H54 (cell line): ENCODE measurements at places on chromosomes 13 and 19.

- DNase-seq: no peak
Measured at GRCh38 chr13:74026753-74027152, 107.5 kb downstream of the KLF12 start.

- no peak for DNase-seq
Measured at GRCh38 chr13:82627183-82627582, 1255.1 kb downstream of the SLITRK1 start.

- no peak for DNase-seq
Measured at GRCh38 chr19:17703824-17704463, 15.3 kb upstream of the MAP1S start.

- peak; percentile 97 for DNase-seq
Measured at GRCh38 chr19:50003810-50004419, 21.3 kb downstream of the VRK3 start.

DNA sequence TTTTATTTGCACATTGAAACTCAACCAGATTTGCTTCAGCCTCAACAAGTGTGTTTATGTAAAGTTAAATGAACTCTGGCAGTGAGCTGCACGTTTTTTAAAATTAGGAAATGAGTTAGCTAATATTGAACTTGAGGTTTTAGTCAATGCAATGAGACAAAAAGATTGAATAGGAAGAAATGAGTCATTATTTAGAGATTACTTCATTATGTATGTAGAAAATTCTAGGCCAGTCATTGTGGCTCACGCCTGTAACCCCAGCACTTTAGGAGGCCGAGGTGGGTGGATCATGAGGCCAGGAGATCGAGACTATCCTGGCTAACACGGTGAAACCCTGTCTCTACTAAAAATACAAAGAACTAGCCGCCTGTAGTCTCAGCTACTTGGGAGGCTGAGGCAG, 22.8 kb upstream of the CD70 start:
- DNase-seq: no peak

DNA sequence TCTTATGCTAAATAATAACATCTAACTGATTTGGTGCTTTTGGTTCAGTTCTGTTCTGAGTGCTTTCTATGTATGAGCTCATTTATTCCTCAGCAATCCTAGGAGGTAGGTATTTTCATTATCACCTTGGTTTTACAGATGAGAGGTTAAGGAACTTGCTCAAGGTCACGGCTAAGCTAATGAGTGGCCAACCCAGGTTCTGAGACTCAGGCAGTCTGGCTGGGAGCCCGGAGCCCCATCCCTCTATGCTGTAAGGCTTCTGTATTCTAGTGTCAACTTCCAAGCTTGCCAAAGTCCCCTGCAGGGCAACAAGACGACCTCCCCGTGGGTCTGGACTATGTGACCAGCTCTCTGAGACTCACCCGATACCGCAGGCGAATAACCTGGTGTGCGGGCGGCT, 60.5 kb downstream of the PARP4 start:
- DNase-seq: no peak

DNA sequence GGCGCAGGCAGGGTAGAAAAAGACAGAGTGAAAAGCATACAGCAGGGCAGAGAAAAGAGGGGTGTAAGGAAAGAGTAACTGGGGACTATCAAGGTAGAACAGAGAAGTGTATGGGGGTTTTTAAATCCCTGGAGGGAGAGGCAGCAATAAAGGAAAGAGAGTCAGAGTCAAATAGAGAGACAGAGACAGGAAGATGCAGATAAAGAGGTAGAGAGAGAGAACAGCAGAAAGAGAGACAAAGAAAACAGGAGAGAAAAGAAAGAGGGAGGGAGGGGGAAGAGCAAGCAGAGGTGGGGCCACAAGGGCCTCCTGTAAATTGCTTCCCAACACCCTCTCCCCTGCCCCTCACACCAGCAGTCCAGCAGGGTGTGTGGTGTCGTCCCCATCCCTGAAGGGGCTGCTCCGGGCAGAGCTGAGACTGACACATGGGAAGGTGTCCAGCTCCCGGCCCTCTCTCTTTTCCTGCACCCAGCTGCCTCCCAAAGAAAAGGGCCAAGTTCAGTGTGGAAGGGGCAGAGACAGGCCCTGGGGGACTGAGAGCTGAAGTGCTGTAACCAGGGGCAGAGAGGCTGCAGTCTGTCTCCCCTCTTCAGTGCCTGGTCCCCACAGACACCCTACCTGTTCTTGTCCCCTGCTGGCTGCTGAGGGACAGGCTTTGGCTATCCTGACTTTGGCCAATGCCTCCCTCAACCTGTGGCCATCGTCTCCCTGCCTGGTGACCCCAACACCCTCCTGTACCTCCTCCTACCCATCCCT, 17.4 kb upstream of the POU2F2 start:
- no peak for DNase-seq

- DNase-seq: no peak
Measured at GRCh38 chr13:111941845-111942447, 125.0 kb upstream of the SOX1 start.

- no peak for DNase-seq
Measured at GRCh38 chr13:77397636-77398035, 70.7 kb upstream of the MYCBP2 start.

DNA sequence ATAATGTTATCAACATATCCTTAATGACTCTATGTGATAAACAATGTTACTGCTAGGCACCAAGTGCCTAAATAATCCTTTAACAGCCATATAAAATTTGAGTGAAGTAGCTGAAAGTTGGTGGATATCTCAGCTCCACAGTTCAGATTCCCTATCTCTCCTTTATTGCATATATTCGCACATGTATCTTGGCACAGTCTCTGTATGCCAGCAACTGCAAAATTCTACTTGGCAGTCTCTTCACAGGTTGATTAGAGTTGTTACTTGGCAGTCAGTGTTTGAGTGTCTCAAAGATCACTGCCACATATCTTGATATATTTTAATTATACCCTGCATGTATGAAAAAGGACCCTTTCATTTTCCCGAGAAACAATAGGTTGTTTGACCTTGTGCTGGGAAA, 879.3 kb downstream of the OLFM4 start:
- DNase-seq: no peak

- DNase-seq: no peak
Measured at GRCh38 chr13:79442221-79442620, 36.2 kb upstream of the RBM26 start.

- DNase-seq: no peak
Measured at GRCh38 chr19:8518536-8518935, 4.6 kb upstream of the ZNF414 start.

DNA sequence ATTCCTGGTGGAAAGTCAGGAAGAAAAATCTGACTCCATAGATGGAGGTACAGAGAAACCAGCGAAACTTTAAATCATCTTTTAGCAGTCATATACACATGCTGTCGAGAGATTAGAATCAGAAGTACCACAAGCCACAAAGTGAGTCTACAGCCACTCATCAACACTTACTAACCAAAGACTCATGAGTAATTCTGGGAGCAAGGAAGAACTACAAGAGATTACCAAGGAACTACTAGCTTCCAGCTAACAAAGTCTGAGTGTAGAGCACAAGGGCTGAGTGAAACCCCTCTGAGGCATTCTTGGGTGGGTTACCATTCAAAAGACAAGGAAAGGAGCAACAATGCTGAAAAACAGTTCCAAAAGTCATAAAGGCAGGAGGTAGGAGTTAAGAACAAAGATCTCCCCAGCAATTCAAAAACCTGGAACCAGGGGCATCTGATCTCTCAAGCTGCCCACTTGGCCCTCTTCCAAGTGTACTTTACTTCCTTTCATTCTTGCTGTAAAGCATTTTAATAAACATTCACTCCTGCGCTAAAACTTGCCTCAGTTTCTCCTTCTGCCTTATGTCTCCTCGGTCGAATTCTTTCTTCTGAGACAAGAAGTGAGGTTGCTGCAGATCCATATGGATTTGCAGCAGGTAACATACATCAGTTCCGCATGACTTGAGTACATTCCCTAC, 13.0 kb downstream of the RBM26 start:
- DNase-seq: no peak

DNA sequence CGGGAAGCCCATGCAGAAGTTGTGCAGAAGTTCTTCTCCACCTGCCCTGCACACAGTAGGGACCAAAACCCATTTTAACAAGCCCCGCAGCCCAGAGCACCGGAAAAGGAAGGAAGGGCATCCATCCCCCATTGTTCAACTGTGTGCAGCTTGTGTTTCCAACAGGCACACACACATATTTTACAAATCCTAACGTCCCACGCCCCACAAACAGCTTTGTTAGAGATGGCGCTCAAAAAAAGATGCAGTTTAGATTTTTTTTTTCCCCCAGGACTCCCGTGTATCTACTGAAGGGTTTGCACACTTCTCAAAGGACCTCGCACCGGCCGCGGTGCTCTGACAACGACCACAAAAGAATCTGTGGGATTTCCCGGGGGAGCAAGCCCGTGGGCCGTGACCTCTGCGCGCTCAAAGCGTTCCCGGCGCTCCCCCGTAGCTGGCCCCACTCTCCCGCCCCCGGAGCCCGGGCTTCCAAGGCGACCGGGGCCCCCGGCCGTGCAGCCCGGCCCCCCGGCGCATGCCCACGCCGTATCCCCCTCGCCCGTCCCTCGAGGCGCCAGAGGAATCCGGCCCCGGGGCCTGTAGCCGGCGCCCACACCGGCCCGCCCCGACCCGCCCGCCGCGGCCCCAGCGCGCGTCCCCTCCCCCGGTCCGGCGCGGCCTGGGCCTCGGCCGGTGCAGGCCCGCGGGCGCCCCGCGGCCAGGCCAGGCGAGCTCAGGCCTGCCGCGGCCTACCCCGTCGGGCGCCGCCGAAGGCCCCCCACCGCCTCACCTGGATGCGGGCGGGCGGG, 523 bp downstream of the ELAVL1 start:
- DNase-seq: no peak

DNA sequence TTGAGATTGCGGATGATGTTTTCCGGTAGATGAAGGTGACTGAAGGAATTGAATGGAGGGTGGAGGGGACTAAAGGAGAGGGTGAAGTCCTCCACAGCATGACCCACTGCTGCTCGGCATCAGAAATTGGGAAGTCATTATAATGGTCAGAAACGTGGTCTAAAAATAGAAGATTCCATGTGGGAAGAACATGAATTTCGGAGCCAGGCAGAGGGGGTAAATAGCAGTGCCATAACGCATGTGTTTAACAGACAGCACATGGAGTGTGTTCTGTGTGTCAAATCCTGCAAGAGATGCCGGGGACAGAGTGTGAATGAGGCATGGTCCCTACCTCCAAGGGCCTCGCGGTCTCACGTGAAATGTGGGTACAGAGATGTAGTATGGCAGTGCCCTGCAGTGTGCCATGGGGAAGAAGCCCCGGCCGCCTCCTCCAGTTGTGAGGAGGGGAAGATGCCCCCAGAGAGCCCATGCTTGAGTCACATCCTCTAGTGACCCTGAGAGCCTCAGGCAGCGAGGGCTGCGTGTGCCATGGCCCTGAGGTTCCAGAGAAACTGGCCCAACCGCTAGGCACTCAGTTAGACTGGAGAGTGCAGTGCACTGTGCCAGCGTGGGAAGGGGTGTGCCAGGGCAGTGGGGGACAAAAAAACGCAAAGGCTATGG, 106.1 kb downstream of the COL4A2 start:
- DNase-seq: no peak

GRCh38 chr19:5394551-5395505, 54.2 kb upstream of the PTPRS start:
- no peak for DNase-seq

DNA sequence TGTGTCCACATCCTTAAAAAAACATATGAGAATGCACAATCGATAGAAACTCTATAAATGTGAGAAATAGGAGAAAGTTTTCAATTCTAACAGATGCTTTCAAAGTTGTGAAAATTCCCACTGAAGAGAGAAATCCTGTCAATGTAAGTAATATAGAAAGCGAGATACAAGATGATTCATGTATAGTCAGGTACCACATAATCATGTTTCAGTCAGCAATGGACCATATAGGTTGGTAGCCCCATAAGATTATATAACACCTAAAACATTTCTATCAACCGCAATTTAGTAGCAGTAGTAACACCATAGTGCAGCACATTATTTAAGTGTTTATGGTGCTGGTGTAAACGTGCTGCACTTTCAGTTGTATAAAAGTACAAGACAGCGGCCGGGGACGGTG, 18.5 kb downstream of the ZNF791 start:
- DNase-seq: no peak

GRCh38 chr13:30810801-30811200, 75.5 kb downstream of the ALOX5AP start:
- no peak for DNase-seq

- DNase-seq: no peak
Measured at GRCh38 chr19:49336482-49337266, 1.5 kb downstream of the CD37 start.

- DNase-seq: no peak
Measured at GRCh38 chr13:103002279-103002678, 63.9 kb downstream of the SLC10A2 start.

DNA sequence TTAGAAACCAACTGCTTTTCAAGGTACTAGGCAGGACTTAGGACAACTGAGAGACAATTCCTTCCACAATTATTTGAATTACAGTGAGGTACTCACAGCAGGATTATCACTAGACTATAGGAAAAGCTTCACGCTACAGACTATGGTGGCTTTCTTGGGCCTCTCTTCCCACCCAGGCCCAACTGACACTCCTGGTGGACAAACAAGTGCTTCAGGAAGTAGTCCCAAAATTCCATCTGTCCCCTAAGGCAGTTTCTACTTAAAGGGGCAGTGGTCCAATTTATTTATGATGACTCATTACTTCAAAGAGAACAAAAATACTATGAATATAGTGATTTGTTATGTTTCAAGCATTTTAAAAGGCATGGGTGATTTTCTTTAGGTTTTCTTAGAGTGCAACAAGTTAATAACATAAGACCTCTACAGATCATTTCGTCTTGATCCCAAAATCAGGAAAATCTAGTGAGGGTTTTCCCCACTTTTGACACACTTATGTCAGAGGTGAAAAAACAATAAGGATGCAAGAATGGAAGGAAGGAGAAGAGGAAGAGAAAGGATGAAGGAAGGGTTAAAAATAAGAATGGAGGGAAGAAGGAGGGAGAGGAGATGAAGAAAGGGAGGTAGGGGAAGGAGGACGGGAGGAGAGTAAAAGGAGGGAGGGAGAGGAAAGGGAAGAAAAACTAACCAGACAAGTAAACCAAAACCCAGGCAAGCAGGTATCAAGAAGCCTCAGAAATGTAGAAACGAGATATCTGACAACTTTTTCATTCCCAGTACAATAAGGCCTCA, 100.7 kb downstream of the SERP2 start:
- no peak for DNase-seq

DNA sequence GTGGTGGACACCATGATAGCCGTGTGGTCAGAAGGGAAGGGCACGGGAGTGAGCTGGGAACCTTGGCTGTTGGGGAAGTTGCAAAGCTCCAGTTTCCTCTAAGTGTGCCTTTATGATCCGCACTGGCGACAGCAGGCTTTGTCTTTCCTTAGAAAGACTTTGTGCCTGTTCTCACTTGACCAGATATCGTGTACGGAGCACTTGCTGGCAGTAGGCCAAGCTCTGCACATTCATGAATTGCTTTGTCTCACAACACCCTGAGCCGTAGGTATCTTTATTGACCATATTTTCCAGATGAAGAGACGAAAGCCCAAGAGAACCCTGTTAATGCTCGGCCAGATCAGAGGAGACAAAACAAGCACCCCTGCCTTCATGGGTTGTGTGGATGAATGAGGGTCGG, 15.1 kb downstream of the CUL4A start:
- no peak for DNase-seq
